ENCODE measurements at places on chromosomes 2 and 18. TPM values are rescaled to one million over a fixed set of nuclear protein-coding genes. Genes with fewer than 3 reads are reported as not detected.

Gene DOK6
- 94.5 TPM for total RNA-seq

Gene GLS
- total RNA-seq, result 274 TPM

Gene CHPF
- 32.2 TPM for total RNA-seq

Gene PRKAG3
- total RNA-seq, result not detected

Gene DNER
- total RNA-seq, result 93.3 TPM

Gene PLB1
- total RNA-seq, result 4.4 TPM

Gene ADNP2
- 23.5 TPM for total RNA-seq

Gene CXCR1
- total RNA-seq, result 0.31 TPM

Gene CAPN14
- 4.1 TPM for total RNA-seq

Gene IL36B
- not detected for total RNA-seq

Gene PMAIP1
- total RNA-seq, result 0.94 TPM

Gene WNT10A
- not detected for total RNA-seq

Gene HOXD9
- total RNA-seq, result not detected

Gene OR6B2
- not detected for total RNA-seq

Gene CFAP65
- total RNA-seq, result 0.63 TPM

Gene VWC2L
- 7.8 TPM for total RNA-seq

Gene FOSL2
- 6.6 TPM for total RNA-seq

Gene NCKAP5
- 19.7 TPM for total RNA-seq

Gene OBSL1
- total RNA-seq, result 79.5 TPM

Gene BOLL
- total RNA-seq, result not detected

All from parietal lobe (tissue), 2 donors.